Stomach (tissue), 19 donors: ENCODE measurements at places on chromosomes 13 and 19. TPM values are rescaled to one million over a fixed set of nuclear protein-coding genes. Genes with fewer than 3 reads are reported as not detected.

Gene DZIP1
- polyA plus RNA-seq = 12.9 TPM

Gene ZNF763
- 3.4 TPM for polyA plus RNA-seq

Gene C13orf42
- not detected for polyA plus RNA-seq

Gene CGB3
- not detected for polyA plus RNA-seq

Gene MUC16
- polyA plus RNA-seq = 0.28 TPM

Gene KIR2DL1
- polyA plus RNA-seq = not detected

Gene KISS1R
- polyA plus RNA-seq = not detected

Gene C19orf85
- 0.23 TPM for polyA plus RNA-seq

Gene LRRC25
- 2.4 TPM for polyA plus RNA-seq

Gene ZIM2
- not detected for polyA plus RNA-seq

Gene APOE
- 35.1 TPM for polyA plus RNA-seq

Gene HS6ST3
- polyA plus RNA-seq = 0.75 TPM

Gene PSG1
- polyA plus RNA-seq = not detected

Gene CYP4F2
- polyA plus RNA-seq = not detected

Gene ADAMTSL5
- polyA plus RNA-seq = 5.6 TPM

Gene CAPN12
- 16.9 TPM for polyA plus RNA-seq

Gene RANBP3
- 34.4 TPM for polyA plus RNA-seq

Gene NKPD1
- polyA plus RNA-seq = not detected

Gene SIGLEC12
- polyA plus RNA-seq = 1.2 TPM

Gene LGALS14
- not detected for polyA plus RNA-seq

Gene MEF2B
- 2.9 TPM for polyA plus RNA-seq

Gene TMPRSS9
- not detected for polyA plus RNA-seq

Gene ZNF846
- polyA plus RNA-seq = 6.0 TPM

Gene ZNF555
- 2.4 TPM for polyA plus RNA-seq
